DND-41 (cell line): ENCODE measurements at places on chromosomes 5 and 9.

DNA sequence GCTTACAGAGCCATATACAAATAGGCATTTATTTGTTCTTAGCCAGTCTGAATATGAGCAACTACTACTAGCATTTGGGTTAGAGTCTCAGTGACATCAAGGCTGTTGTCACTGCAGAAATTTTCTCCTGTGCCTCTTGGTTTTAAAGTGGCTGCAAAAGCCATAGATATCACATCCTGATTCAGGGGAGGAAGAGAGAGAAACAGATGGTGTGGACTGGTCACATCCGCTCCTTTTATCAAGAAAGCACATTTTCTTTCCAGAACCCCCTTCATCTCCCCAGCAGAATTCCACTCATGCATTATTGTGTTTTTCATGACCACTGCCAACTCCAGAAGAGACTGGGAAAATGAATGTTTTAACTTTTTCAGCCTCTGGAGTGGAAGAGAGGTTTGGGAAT is 69.8 kb downstream of the PTTG1 start:
- H3K27me3 ChIP-seq: no peaks in the 10 kb centered on the region
- H3K36me3 ChIP-seq: no peaks in the 10 kb centered on the region
- no peak overlapping the region for H3K4me3 ChIP-seq
- no peaks in the 10 kb centered on the region for H3K4me1 ChIP-seq

DNA sequence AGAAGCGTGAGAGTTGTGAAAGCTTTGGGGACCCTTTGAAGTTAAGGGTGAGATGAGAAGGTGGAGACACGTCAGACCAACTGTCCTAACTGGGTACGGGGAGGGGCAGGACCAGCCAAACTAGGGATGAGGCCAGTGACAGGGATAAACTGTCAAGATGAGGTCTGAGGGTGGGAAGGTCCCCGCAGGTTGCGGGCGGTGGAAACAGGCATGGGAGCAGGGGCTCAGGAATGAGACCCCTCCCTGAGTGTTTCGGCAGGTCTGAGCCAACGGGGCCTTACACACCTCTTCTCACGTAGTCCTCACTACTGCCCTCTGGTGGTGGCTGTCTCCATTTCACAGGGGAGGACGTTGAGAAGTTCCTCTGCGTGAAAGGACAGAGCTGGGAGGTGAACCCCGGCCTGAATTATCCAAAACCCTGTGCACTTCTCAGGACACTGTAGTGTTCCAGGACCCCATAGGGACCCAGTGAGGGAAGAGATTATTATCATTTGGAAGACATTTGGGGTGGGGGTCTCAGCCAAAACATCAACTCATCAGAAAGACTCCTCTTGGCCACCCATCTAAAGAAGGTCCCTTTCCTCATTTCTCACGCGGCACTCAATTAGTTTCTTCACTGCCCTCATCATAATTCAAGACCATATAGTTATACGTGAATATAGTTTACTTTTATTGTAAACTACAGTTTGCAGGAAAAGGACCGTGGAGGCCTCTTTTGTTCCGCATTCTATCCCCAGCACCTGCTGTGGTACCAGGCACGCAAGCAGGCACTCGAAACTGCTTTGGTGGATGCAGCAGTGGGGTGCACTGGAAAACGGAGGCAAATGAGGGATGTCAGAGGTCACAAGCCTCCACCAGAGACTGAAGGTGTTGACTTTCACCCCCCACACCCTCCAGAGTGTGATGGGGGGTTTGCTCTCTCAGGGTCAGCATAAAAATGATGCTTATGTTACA is 21.7 kb upstream of the NANS start:
- H3K27ac ChIP-seq: no peak overlapping the region
- no peaks in the 10 kb centered on the region for H3K27me3 ChIP-seq
- peaks cover 6% of the 10 kb centered on the region for H3K4me1 ChIP-seq
- no peak overlapping the region for H3K4me3 ChIP-seq
- DNase-seq: peak; percentile 84
- H3K36me3 ChIP-seq: no peaks in the 10 kb centered on the region

DNA sequence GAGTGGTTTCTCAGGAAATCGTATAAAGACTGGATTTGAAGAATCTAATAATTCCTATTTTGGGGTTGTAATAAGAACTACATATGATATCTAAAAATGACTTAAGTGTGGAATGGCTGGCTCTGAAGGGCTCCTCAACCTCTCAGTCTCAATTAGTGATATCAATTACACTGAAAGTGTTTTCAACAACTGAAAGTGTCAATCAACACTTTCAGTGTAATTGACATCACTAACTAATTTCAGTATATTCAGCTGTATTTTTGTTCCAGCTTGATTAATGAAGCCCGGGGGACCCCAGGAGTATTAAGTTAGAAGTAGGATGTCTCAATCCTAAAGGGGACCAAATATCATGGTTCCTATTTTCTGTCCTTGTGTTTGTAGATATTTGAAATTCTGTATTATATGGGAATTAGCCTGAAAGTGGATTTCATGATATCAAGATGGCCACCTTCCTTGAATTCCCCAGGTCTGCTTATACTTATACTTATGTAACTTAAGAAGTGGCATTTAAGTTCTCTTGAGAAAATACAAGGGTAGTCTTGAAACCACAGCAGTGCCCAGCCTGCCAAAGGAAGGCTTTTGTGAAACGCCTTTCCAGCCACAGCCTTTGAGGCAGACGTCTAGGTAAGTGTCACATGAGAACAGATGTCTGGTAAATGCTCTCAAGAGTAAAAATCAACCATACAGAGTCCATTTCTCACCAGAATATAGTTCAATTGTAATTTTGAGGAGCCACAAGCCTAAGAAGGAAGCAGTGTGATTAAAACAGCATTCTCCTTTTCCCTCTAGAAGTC is 4.6 kb downstream of the BASP1 start:
- H3K27ac ChIP-seq: no peak overlapping the region
- no peak for DNase-seq
- H3K36me3 ChIP-seq: no peaks in the 10 kb centered on the region
- H3K4me3 ChIP-seq: no peak overlapping the region
- no peaks in the 10 kb centered on the region for H3K4me1 ChIP-seq

GRCh38 chr5:149007174-149007573 is 55.7 kb downstream of the SH3TC2 start:
- H3K36me3 ChIP-seq: no peaks in the 10 kb centered on the region
- no peak overlapping the region for H3K27ac ChIP-seq
- H3K27me3 ChIP-seq: peaks cover 6% of the 10 kb centered on the region
- no peaks in the 10 kb centered on the region for H3K4me1 ChIP-seq
- no peak for DNase-seq
- no peak overlapping the region for H3K4me3 ChIP-seq

- H3K27me3 ChIP-seq: peaks cover 24% of the 10 kb centered on the region
- H3K27ac ChIP-seq: no peak overlapping the region
- H3K4me3 ChIP-seq: no peak overlapping the region
- DNase-seq: peak; percentile 49
Measured at GRCh38 chr5:38420691-38421390, 135.6 kb downstream of the LIFR start.

DNA sequence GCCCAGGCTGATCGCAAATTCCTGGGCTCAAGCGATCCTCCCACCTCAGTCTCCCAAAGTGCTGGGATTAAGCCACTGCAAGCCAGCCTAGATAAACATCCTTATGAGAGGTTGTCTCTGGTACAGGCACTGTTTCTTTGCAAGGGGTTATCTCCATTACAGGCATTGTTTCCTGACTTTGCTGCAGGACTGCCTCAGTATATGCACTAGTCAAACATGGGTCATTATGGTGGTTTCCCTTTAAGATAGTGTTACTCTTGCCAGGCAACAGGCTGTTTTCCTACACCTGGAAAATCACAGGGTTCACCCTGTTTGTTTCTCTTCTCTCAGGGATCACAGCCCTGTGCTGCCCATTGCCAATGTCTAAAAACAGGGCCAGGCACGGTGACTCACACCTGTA is 7.8 kb upstream of the CLTB start:
- no peaks in the 10 kb centered on the region for H3K4me1 ChIP-seq
- no peak overlapping the region for H3K27ac ChIP-seq
- no peaks in the 10 kb centered on the region for H3K36me3 ChIP-seq
- DNase-seq: no peak
- H3K27me3 ChIP-seq: no peaks in the 10 kb centered on the region

GRCh38 chr5:42005561-42006153 is 80.6 kb downstream of the FBXO4 start:
- H3K27me3 ChIP-seq: no peaks in the 10 kb centered on the region
- no peaks in the 10 kb centered on the region for H3K36me3 ChIP-seq
- no peaks in the 10 kb centered on the region for H3K4me1 ChIP-seq
- H3K4me3 ChIP-seq: no peak overlapping the region
- no peak overlapping the region for H3K27ac ChIP-seq
- no peak for DNase-seq

DNA sequence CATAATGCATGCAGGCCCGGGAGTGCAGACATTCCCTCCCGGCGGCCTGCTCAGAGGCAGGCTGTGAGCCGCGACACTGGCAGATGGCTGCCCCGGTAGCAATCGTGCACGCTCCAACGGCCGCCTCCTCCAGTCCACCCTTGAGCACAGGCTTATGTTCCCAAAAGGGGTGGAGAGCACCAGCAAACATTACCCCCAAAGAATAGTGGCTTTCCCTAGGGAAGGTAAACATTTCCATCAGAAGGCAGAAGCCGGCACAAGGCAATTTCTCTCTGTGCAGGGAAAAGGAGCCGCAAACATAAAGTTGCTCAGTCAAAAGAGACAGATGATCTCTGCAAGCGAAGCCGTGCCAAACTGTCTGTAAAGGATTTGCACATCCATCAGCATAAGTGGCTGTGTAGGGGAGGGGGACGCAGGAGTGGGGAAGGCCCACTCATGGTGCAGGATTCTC is 92.5 kb downstream of the SIL1 start:
- no peaks in the 10 kb centered on the region for H3K4me1 ChIP-seq
- H3K27me3 ChIP-seq: no peaks in the 10 kb centered on the region
- H3K36me3 ChIP-seq: no peaks in the 10 kb centered on the region
- no peak overlapping the region for H3K4me3 ChIP-seq
- H3K27ac ChIP-seq: no peak overlapping the region

GRCh38 chr5:118397236-118397635 is 591.1 kb downstream of the DTWD2 start:
- H3K4me3 ChIP-seq: no peak overlapping the region
- H3K27ac ChIP-seq: no peak overlapping the region
- no peaks in the 10 kb centered on the region for H3K27me3 ChIP-seq
- no peaks in the 10 kb centered on the region for H3K4me1 ChIP-seq
- H3K36me3 ChIP-seq: no peaks in the 10 kb centered on the region

GRCh38 chr5:52924456-52924855 is 64.7 kb upstream of the ITGA2 start:
- no peaks in the 10 kb centered on the region for H3K27me3 ChIP-seq
- DNase-seq: peak; percentile 66
- H3K4me1 ChIP-seq: peaks cover 20% of the 10 kb centered on the region
- H3K36me3 ChIP-seq: peaks cover 28% of the 10 kb centered on the region
- H3K4me3 ChIP-seq: no peak overlapping the region
- peak overlapping the region; percentile 63 for H3K27ac ChIP-seq

DNA sequence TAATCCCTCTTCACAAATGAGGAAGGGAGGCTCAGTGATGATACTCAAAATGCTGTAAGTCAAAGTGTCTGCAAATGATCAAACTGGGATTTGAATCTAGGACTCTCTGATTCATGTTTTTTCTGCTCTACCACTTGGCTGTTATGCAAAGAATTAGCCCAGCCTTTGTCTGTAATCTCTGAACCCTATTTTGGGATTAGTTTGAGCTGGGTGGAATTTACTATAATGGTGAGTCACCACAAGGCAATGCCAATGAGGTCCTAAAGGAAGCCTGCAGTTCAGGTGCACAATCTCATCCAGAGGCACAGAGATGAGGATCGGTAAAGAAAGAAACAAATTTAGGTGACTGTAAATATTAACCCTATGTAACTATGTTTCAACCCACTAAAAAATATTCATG is 29.2 kb downstream of the RFK start:
- no peaks in the 10 kb centered on the region for H3K27me3 ChIP-seq
- no peaks in the 10 kb centered on the region for H3K36me3 ChIP-seq
- H3K4me1 ChIP-seq: peaks cover 6% of the 10 kb centered on the region; the same call in 1 of the 2 replicates

GRCh38 chr9:130129432-130130061 is 42.7 kb upstream of the NCS1 start:
- H3K36me3 ChIP-seq: peaks cover 39% of the 10 kb centered on the region
- no peak overlapping the region for H3K4me3 ChIP-seq
- peaks cover 40% of the 10 kb centered on the region for H3K4me1 ChIP-seq
- no peaks in the 10 kb centered on the region for H3K27me3 ChIP-seq
- DNase-seq: no peak
- peak overlapping the region; percentile 89 for H3K27ac ChIP-seq

- no peak for DNase-seq
- H3K36me3 ChIP-seq: no peaks in the 10 kb centered on the region
- no peak overlapping the region for H3K4me3 ChIP-seq
- H3K27me3 ChIP-seq: no peaks in the 10 kb centered on the region
- H3K27ac ChIP-seq: no peak overlapping the region
- H3K4me1 ChIP-seq: no peaks in the 10 kb centered on the region
Measured at GRCh38 chr9:117927354-117927753, 223.2 kb downstream of the TLR4 start.

DNA sequence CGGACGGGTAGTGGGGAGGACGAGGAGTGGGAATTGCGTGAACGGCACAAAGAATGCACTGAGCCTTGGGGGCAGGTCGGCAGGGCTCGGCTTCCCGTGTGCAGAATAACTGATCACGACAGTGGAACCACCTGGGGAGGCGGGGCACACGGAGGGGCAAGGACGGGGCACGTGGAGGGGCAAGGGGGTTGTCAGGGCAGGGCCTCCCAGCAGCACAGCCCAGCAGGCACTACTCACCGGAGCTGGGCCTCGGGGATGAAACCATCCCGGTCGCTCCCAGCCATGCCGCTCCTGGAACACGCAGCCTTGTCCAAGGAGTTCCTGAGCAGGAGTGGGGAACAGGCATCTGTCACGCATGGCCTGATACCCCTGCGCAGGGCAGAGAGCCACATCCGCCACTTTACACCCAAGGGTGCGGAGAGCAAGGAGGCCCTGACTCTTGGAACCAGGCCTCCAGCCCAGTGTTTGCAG is 33.4 kb downstream of the SARDH start:
- no peak for DNase-seq
- H3K36me3 ChIP-seq: no peaks in the 10 kb centered on the region
- H3K4me3 ChIP-seq: no peak overlapping the region
- H3K27ac ChIP-seq: no peak overlapping the region
- no peaks in the 10 kb centered on the region for H3K27me3 ChIP-seq

GRCh38 chr5:52915176-52915875 is 73.8 kb upstream of the ITGA2 start:
- DNase-seq: peak; percentile 61
- H3K27me3 ChIP-seq: no peaks in the 10 kb centered on the region
- H3K4me3 ChIP-seq: no peak overlapping the region

DNA sequence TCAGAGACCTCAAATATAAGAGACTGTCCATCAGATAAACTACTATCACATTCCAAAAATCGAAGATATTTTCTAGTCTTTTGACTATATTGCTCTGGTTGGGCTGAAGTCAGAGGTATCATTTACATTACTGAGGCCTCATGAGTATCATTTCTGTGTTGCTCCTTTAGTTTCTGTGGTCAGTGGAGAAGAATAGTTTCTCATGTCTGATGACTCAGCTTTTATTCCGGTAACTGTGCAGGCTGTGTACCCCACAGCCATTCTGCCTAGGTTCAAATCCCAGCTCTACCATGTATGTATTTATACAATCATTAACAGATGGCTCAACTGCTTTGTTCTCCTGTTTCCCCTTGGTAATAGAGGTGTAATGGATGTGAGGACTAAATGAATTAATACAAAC is 179.3 kb downstream of the ALDH1A1 start:
- no peak for DNase-seq
- H3K4me1 ChIP-seq: no peaks in the 10 kb centered on the region
- no peaks in the 10 kb centered on the region for H3K36me3 ChIP-seq

- H3K36me3 ChIP-seq: peaks cover 34% of the 10 kb centered on the region
- DNase-seq: peak; percentile 88
- H3K27ac ChIP-seq: peak overlapping the region; percentile 90
- no peaks in the 10 kb centered on the region for H3K27me3 ChIP-seq
Measured at GRCh38 chr5:181246276-181247049, 2.8 kb upstream of the RACK1 start.
